ENCODE measurements at places on chromosomes 16 and 17. TPM values are rescaled to one million over a fixed set of nuclear protein-coding genes. Genes with fewer than 3 reads are reported as not detected.

CCDC200 gene
- not detected for total RNA-seq

DRG2 gene
- total RNA-seq = 45.8 TPM

ZNF213 gene
- 8.3 TPM for total RNA-seq

PITPNC1 gene
- total RNA-seq = 4.8 TPM

CLEC18C gene
- not detected for total RNA-seq

SSTR5 gene
- not detected for total RNA-seq
